ENCODE measurements at places on chromosomes 4 and X. TPM values are rescaled to one million over a fixed set of nuclear protein-coding genes. Genes with fewer than 3 reads are reported as not detected.

The REPS2 gene
- 4.7 TPM for total RNA-seq

GRCh38 chr4:99090481-99091215 is 2.1 kb upstream of the ADH5 start:
- peaks cover 12% of the 10 kb centered on the region for H3K4me1 ChIP-seq
- peak overlapping the region; percentile 2 for H3K4me3 ChIP-seq
- H3K36me3 ChIP-seq = no peaks in the 10 kb centered on the region
- H3K27me3 ChIP-seq = no peaks in the 10 kb centered on the region
- peak overlapping the region; percentile 98 for H3K27ac ChIP-seq

The RIPPLY1 gene
- not detected for total RNA-seq

- no peak for DNase-seq
- H3K27ac ChIP-seq = no peak overlapping the region
- no peaks in the 10 kb centered on the region for H3K4me1 ChIP-seq
- no peaks in the 10 kb centered on the region for H3K27me3 ChIP-seq
Observed at GRCh38 chr4:39166669-39167068, 15.7 kb upstream of the WDR19 start.

DNA sequence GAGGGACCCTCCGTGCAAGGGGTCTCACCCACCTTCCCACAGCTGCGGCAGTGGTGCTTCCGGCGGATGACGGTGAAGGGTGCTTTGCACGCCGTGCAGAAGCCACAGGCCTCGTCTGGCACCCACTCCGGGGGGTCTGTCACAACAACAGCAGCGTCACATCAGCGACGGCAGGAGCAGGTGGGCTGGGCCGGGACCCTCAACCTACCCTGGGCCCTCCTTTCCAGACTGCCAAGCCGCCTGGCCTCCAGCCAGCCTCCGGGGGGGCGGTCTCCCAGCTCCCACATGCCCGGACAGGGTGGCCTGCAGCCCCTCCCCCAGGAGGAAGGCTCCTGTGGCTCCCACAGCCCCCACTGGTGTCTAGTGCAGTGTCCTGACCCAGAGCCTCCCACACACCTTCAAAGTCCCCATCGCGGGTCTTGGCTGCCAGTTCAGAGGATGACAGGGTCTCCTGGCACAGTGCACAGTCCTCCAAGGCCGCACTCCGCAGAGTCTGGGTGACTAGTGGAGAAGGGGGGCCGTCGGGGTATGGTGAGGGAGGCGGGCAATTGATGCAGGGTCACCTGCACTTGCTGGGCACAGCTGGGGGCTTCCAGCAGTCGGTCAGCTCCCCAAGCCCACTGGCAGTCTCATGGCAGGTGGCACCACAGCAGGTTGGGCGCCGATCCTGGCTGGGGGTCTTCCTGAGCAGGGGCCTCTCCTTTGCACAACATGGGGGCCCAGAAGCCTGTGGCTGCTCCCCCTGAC is 9.5 kb upstream of the MXD4 start:
- H3K27me3 ChIP-seq = no peaks in the 10 kb centered on the region
- no peak overlapping the region for H3K4me3 ChIP-seq
- peaks cover 3% of the 10 kb centered on the region for H3K4me1 ChIP-seq
- no peak overlapping the region for H3K27ac ChIP-seq
- DNase-seq = no peak

DNA sequence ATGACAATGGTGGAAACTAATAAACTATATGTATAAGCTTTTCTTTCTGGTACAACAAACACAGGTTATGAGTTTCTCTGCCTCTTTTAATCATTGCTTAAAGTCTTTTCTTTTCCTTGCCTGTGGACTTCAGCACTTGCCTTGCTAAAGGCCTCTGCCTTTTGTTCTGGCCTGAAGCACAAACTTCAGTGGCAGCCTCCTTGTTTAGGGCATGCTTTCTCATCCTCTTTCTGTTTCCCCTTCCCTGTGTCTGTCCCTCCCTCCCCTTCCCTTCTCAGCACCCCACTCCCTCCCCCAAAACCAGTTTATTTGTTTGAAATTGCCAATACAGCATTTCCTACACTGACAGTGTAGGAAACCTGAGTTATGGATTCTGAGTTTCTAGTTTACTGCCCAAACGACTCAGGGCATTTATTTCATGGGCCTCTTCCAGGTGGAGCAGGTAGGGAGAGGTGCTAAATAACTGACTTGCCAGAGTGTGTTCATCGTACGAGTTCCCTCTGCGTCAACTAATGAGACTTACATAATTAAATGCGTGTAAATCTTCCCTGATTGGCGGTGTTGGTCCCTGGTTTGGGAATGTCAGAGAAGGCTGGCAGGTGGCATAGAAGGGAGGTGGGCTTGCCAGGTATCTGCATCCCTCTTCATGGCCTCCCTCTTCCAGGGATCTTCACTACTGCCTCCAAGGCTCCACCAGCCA is 311.0 kb downstream of the FBXW7 start:
- no peaks in the 10 kb centered on the region for H3K4me1 ChIP-seq
- no peak for DNase-seq
- H3K27me3 ChIP-seq = no peaks in the 10 kb centered on the region
- no peak overlapping the region for H3K27ac ChIP-seq
- H3K36me3 ChIP-seq = no peaks in the 10 kb centered on the region

GRCh38 chr4:47733302-47734175 is 104.3 kb downstream of the CORIN start:
- DNase-seq = no peak
- no peak overlapping the region for H3K4me3 ChIP-seq
- no peaks in the 10 kb centered on the region for H3K36me3 ChIP-seq
- H3K27ac ChIP-seq = no peak overlapping the region
- H3K4me1 ChIP-seq = no peaks in the 10 kb centered on the region
- no peaks in the 10 kb centered on the region for H3K27me3 ChIP-seq

The PAGE2B gene
- total RNA-seq = not detected

DNA sequence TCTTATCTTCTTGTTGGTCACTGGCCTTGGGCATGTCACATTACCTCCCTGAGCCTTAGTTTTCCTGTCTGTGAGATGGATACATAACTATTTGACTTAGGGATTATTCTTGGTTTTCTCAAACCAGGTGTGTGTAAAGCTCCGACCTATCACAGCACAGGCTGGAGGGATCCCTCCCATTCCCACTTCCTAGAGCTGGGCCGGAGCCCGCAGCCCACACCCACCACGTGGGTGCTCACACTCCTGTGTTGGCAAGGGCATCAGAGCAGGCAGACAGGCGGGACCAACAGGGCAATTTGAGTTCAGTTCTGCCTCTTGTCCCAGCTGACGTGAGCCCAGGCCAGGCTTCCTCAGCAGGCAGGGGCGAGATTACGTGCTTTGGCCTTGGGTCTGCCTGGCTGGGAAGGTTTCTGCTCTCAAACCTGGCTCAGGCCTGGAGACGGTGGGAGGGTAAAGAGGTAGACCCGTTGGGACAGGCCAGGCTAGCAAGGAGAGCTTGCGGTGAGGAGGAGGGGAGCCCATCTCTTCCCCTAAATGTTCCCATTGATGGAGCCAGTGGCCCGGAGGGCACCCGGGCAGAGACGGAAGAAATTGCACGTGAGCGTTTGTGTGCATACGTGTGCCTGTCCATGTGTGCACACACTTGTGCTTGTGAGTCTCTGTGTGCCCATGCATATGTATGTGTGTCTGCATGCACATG is 734 bp upstream of the SH3TC1 start:
- no peaks in the 10 kb centered on the region for H3K36me3 ChIP-seq
- no peak overlapping the region for H3K4me3 ChIP-seq
- no peaks in the 10 kb centered on the region for H3K27me3 ChIP-seq
- H3K27ac ChIP-seq = peak overlapping the region; percentile 55
- peaks cover 15% of the 10 kb centered on the region for H3K4me1 ChIP-seq

DNA sequence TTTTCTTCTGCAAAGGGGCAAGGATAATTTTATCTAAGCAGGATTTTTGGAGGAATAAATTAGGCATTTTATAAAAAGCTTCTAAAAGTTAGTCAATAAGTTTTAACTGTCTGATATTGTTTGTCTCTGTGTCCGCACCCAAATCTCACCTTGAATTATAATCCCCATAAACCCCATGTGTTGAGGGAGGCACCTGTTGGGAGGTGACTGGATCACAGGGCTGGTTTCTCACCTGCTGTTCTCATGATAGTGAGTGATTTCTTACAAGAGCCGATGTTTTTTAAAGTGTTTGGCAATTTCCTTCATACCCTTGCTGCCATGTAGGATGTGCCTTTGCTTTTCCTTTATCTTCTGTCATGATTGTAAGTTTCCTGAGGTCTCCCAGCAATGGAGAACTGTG is 481.4 kb downstream of the GBA3 start:
- DNase-seq = no peak
- no peak overlapping the region for H3K4me3 ChIP-seq
- H3K27me3 ChIP-seq = no peaks in the 10 kb centered on the region
- no peaks in the 10 kb centered on the region for H3K4me1 ChIP-seq

DNA sequence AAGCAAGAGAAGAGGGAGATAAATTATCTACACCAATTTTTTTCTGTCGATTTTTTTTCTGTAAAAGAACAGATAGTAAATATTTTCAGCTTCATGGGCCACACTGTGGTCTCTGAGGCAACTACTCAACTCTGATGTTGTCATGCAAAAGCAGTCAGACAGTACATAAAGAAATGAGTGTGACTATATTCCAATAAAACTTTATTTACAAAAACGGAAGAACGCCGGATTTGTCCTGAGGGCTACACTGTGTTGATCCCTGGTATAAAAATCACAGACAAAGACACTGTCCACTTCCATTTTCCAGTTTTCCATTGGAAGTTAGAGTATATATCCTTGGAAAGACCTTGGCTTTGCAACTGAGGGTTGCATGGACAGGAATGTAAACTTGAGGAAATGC is 18.0 kb downstream of the GPR143 start:
- DNase-seq = no peak
- H3K27me3 ChIP-seq = no peaks in the 10 kb centered on the region
- no peaks in the 10 kb centered on the region for H3K36me3 ChIP-seq
- no peak overlapping the region for H3K4me3 ChIP-seq

DNA sequence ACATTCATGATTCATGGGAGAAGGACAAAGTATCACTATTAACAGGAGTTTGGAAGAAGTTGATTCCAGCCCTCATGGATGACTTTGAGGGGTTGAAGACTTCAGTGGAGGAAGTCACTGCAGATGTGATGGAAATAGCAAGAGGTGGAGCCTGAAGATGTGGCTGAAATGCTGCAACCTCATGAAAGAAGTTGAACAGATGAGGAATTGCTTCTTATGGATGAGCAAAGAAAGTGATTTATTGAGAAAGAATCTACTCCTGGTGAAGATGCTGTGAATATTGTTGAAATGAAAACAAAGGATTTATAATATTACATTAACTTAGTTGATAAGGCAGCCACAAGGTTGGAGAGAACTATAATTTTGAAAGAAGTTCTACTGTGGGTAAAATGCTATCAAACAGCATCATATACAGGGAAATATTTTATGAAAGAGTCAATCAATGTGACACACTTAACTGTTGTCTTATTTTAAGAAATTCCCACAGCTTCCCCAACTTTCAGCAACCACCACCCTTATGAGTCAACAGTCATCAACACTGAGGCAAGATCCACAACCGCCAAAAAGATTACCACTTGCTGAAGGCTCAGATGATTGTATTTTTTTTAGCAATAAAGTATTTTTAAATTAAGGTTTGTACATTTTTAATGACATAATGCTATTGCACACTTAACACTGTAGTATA is 302.6 kb downstream of the CBLL2 start:
- H3K27me3 ChIP-seq = no peaks in the 10 kb centered on the region
- no peaks in the 10 kb centered on the region for H3K36me3 ChIP-seq
- no peaks in the 10 kb centered on the region for H3K4me1 ChIP-seq
- no peak for DNase-seq

- no peak for DNase-seq
- H3K4me3 ChIP-seq = no peak overlapping the region
- H3K36me3 ChIP-seq = no peaks in the 10 kb centered on the region
- H3K27me3 ChIP-seq = no peaks in the 10 kb centered on the region
- H3K27ac ChIP-seq = no peak overlapping the region
- no peaks in the 10 kb centered on the region for H3K4me1 ChIP-seq
Observed at GRCh38 chr4:101973361-101973760, 182.8 kb downstream of the BANK1 start.

GRCh38 chr4:112140536-112140935 is 4.7 kb upstream of the FAM241A start:
- H3K27ac ChIP-seq = no peak overlapping the region
- no peak for DNase-seq
- no peaks in the 10 kb centered on the region for H3K27me3 ChIP-seq
- no peak overlapping the region for H3K4me3 ChIP-seq

DNA sequence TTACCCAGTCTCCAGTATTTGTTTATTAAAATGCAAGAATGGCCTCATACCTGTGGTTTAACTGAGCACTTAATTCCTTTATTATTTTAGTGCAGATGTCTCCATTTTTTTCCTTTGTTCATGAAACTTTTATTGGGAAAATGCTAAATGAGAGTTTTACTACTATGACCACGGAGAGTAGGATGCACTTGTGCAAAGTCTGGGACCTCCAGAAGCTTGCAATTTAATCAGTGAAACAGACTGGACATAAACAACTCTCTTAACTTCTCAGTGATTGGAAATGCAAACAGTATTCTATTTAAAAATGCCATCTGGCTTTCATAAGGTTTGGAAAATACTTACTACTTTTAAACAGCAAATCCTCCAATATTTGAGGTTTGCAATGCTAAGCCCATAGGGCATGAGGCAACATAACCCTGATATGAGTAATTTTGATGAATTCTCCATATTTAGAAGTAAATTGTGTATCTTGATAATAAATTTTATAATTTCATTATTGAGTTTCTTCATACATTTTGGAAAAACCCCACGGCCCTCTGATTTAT is 718.7 kb upstream of the MAGEB2 start:
- H3K36me3 ChIP-seq = no peaks in the 10 kb centered on the region
- H3K4me3 ChIP-seq = no peak overlapping the region
- H3K4me1 ChIP-seq = no peaks in the 10 kb centered on the region
- DNase-seq = no peak

- no peak overlapping the region for H3K27ac ChIP-seq
- no peak for DNase-seq
- H3K4me3 ChIP-seq = no peak overlapping the region
Observed at GRCh38 chr4:76531597-76531996, 96.6 kb downstream of the SHROOM3 start.

The LONRF3 gene
- 11.0 TPM for total RNA-seq

- no peak for DNase-seq
- H3K4me3 ChIP-seq = no peak overlapping the region
- no peaks in the 10 kb centered on the region for H3K27me3 ChIP-seq
Observed at GRCh38 chr4:128823025-128823661, 13.6 kb downstream of the JADE1 start.

DNA sequence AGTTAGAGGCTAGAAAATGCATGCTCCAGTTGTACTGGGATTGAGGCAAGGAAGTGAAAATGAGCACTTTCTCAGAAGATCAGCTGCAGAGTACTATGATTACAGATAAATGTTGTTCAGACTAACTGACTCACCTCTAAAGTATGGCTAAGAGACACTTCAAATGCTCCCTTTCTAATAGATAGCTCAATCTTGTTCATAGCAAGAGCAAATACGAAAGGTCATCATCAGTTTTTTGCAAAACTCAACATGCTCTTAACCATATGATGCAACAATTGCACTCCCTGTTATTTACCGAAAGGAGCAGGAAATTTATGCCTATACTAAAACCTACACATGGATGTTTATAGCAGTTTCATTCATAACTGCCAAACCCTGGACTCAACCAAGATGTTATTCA is 838.4 kb upstream of the INTU start:
- no peaks in the 10 kb centered on the region for H3K4me1 ChIP-seq
- no peak overlapping the region for H3K4me3 ChIP-seq
- H3K27me3 ChIP-seq = no peaks in the 10 kb centered on the region
- no peak for DNase-seq

The SRP72 gene
- total RNA-seq = 89.4 TPM

- H3K36me3 ChIP-seq = no peaks in the 10 kb centered on the region
- no peak for DNase-seq
- H3K4me3 ChIP-seq = no peak overlapping the region
- H3K27ac ChIP-seq = no peak overlapping the region
- no peaks in the 10 kb centered on the region for H3K27me3 ChIP-seq
- H3K4me1 ChIP-seq = no peaks in the 10 kb centered on the region
Observed at GRCh38 chrX:52556741-52557140, 39.9 kb upstream of the XAGE1B start.

The PITX2 gene
- total RNA-seq = not detected

The HEPH gene
- 38.8 TPM for total RNA-seq
